NCI-H2171 treated with DMSO at 0.1 percent for 48 hours (cell line): ENCODE measurements at places on chromosomes 3 and 15.

DNA sequence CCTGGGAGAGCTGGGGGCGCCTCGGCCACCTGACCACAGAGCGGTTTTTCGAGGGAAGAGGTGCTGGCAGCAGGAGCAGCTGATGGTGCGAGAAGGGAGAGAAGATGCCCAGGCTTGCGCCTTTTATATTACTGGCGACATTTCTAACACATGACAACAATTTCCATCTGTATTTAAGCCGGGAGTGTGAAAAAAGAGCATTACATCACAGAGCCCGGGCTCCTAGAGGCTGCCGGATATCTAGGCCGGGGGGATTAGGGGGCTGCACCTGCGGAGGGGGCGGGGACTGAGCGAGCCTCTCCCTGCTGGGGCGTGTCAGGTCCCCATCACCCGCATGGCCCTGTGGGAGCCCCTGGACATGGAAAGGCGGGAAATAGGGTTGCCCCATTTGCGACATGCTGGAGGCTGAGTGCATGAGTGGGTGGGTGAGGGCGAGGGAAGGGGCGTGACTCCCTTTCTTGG, 440.7 kb downstream of the MAGI1 start:
- no peak for DNase-seq

DNA sequence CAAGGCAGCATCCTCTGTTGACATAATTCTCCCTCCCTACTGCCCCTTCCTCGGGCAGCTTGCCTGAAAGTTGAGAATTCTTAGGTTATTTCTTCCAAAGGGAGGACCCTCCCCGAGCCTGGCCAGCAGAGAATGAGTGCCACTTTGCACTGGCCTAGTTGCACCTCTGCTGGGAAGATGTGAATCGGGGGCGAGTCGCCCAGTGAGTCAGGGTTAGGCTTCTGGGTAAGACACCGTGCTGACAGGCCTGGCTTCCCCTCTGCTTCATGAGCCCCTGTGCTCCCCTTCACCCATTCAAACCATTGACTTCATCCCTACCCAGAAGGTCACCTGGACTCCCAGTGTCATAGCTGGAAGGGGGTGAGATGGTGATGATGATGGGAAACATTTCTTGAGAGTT, 82.3 kb downstream of the AAGAB start:
- DNase-seq, result no peak

GRCh38 chr3:138881233-138881632, 46.5 kb upstream of the PIK3CB start:
- DNase-seq, result no peak

DNA sequence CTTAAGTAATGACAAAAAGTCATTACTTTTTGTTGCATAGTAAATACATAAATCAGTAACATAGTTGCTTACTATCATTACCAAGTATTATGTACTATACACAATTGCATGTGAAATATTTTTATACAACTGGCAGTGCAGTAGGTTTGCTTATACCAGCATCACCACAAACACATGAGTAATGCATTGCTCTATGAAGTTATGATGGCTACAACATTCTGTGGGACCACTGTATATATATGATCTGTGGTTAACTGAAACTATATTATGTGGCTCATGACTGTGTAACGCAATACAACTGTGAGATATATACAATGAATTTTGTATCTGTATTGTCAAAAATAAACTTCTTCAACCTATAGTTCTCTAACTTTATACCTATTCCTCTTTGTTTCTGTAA, 113.7 kb upstream of the RBMS3 start:
- no peak for DNase-seq

- DNase-seq, result no peak
These were observed 176.1 kb upstream of the ZPLD1 start for GRCh38 chr3:102258666-102259227.

DNA sequence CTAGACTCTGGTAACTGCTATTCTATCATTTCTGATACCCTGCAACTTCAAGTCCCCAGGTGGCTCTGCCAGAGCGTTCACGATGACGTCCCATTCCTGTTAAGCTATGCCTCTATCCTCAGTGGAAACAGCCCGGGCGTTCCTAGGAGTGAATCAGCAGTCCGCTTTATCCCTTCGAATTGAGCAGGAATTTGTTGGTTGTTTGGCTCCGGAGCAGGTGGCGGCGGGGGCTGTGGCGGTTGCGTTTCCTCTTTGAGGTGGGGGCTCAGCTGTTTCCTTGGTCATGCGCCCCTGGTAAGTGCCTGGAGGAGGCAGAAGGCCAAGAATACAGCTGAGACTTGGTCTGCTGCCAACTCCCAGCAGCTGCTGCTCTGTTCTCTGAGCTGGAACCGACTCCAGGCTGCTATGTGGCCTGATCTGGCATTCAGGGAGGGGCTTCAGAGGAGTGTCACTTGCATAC, 25.2 kb downstream of the ARPP21 start:
- peak; percentile 93 for DNase-seq

GRCh38 chr3:41260063-41260450, 60.8 kb downstream of the CTNNB1 start:
- no peak for DNase-seq

- peak; percentile 46 for DNase-seq
These were observed 404.6 kb upstream of the C2CD4B start for GRCh38 chr15:62569460-62570404.

GRCh38 chr3:125067225-125067624, 11.4 kb upstream of the HEG1 start:
- no peak for DNase-seq

GRCh38 chr3:60757724-60758123, 493.5 kb downstream of the FHIT start:
- DNase-seq, result no peak

DNA sequence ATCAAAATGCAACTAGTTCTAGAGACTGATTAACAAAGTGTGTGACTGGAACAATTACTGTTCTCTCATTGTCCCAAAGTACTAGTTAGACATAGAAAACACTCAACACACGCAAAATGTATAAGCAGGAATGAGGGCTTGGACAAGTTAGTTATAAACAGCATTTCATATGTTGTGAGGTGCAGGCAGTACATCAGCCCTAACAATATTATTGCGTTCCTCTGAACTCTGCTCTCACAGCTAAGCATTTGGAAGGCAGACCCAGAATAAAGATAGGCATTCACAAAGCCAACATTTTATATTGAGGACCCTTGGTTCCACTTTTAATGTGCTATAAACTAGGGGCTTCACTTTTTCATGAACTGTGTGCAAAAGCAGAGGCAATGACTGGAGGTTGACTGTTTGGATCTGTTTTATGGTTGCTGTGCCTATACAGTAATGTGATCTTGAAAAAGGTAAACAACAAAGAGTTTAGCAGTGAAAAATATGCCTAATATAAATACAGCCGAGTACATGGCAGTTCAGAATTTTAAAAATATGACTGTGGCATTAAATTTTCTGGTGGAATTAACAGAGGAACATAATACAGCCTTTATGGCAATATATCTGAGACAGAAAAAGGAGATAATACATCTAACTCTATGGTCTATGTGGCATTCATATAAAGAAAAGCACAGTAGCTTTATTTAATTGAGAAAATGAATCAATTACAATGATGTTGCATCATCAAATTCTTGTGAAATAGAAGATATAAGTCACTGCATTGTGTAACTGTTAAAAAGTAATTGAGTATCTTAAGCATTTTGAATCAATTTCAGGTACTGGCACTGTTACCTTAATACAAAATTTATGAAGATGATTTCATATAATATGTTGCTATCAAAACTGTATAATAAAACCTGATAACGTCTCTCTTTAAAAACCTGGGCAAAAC, 80.0 kb upstream of the SKOR1 start:
- DNase-seq, result no peak

DNA sequence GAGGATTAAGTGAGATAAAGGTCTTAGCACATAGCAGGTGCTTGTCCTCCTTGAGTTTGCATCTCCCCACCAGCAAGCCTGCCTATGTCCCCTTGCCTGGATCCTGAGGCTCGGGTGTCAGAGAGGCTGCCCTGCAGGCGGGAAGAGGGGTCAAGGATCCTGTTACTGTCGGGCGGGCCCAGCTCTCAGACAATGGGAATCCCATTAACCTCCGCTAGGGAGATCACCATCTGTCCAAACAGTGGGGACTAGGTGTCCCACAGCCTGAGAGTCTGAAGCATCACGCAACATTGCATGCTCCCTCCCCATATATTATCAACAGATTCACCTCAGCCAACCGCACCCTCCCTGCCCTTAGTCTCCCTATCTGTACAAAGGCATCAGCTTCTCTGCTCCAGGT, 151.4 kb downstream of the FBLN2 start:
- no peak for DNase-seq

DNA sequence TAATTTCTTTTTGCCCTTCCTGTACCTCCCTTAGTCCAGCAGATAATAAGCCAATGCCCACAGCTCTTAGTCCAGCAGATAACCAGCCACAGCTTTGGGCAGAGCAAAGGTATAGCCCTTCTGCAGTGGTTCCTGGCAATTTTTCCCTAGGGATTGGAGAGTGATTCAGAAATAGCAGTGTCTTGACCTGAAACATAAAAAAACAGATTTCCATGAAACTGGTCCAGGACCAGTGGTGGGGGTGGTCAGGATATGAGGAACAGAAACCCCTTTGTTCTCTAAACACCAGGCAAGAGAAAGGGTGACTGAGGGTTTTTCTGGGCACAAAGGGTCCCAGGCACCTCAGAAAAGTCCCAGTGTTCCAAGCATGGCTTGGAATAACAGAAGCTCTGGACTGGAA, 103.4 kb downstream of the ARRDC4 start:
- DNase-seq, result no peak

DNA sequence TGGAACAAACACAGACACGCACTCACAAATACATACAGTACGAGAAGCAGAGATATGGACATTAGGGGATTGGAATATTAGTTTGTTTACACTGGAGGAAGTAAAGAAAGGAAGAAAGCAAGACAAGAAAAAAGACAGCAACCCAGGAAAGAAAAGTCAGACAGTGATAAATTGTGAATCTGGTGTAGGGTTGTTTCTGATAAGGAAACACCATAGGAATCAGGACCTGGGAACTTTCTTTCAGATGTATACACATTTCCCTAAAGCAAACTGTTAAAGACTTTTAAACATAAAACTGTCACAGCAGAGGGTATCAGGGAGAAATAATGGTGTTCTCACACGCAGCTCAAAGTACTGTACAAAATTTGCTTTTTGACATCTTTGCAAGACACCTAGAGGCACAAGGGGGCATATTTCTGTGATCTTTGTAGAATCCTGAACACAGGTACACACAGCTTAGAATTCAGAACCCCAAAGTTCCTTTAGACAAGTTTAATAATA, 153.7 kb downstream of the TUSC7 start:
- no peak for DNase-seq

DNA sequence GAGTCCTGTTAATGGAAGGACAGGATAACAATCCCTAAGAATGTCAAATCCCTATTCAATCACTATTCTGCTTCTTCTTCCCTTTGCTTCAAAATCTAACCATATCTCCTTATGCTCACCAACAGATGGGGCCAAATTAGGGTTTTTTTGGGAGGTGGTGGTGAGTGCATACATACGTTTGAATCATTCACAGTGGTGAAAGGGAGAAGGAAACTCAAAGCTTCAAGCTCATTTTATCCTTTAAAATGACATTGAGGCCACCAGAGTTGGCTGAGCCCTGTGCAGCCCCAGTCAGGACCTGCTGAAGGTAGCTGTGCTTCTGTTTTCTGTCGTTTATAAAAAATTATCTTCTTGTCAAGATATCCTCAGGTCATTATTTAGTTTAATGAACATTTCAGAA, 607.5 kb upstream of the AGTR1 start:
- no peak for DNase-seq

GRCh38 chr3:46662771-46663551, 30.5 kb downstream of the ALS2CL start:
- no peak for DNase-seq

DNA sequence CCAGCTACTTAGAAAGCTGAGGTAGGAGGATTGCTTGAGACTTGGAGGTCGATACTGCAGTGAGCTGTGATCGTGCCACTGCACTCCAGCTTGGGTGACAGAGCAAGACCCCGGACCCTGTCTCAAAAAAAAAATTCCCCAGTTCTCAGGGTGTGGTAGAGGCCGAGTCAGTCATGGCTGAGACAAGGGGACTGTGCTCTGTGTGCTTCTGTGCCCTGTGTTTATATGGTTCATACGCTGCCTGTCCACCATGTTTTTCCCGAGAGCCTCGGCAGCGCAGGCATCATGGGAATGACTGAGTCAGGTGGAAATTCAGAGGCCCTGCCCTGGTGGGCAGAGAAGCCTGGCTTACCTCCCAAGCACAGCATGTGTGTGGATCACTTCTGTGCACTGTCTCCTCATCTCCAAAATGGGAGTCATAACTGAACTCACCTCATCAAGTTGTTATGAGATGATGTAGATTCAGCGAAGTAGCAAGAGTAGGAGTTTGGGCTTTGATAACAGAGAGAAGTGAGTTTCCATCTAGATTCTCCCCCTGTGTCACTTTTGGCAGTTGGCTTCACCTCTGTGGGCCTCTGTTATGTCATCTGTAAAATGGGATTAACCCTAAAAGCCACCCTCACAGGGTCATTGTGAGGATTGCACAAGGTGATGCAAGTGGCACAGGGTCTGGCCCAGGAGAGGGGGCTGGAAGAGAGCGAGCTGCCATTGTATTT, 56.9 kb downstream of the FLNB start:
- DNase-seq, result no peak

DNA sequence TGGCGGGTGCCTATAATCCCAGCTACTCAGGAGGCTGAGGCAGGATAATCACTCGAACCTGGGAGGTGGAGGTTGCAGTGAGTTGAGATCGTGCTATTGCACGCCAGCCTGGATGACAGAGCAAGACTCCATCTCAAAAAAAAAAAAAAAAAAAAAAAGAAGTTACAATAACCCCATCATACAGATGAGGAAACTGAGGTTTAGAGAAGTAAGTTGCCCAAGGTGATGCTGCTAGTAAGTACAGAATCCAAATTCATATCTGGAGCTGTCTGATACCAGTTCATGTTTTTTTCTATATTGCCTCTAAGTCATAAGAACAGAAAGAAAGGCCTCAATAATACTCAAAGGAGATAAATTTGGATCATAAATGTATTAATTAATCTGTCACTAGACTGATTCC, 40.6 kb downstream of the MCF2L2 start:
- no peak for DNase-seq

- DNase-seq, result no peak
These were observed 77.2 kb downstream of the RTP4 start for GRCh38 chr3:187445356-187445755.

DNA sequence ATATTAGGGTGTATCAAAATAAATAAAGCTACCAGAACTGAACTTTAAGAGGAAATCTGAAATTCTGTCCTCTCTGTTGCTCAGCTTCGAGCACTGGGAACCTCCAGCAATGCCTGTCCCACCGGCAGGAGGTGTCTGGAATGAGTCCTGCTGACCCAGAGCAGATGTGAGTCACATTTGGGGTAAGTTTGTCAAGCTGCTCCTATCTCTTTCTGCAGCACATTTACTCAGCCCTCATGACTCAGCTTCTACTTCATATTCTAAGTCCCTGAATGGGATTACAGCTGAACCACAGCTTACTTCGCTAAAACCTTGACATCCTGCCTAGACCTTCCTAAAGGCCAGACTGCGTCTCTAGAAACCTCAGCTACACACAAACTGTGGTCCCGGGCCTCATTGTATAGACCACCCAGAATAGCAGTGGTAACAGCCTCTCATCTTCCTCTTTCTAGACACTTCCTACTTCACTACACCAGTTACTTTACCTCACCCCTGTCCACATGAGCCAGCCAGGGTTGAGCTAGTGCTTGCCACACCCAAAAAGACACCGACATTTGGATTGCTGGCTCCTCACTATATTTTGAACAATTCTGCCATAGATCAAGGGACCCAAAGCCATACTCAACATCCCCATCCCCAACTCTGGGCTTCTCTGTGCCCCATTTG, 109.6 kb upstream of the TMCO5A start:
- no peak for DNase-seq
